Tracheal epithelial cell (primary cell): ENCODE measurements at places on chromosomes 11 and 22. TPM values are rescaled to one million over a fixed set of nuclear protein-coding genes. Genes with fewer than 3 reads are reported as not detected.

LRRC56 gene
- 0.21 and 0.48 TPM in 2 replicates for total RNA-seq

THYN1 gene
- total RNA-seq, result 62.9 and 74.7 TPM in 2 replicates

IRAG1 gene
- 0.24 TPM in 1 of 2 replicates, not detected in the other for total RNA-seq

RRAS2 gene
- 176 and 203 TPM in 2 replicates for total RNA-seq

SCARF2 gene
- total RNA-seq, result 0.43 and 1.7 TPM in 2 replicates

HBD gene
- not detected in 2 replicates for total RNA-seq

CREBZF gene
- 42.7 and 50.1 TPM in 2 replicates for total RNA-seq

C22orf31 gene
- not detected in 2 replicates for total RNA-seq

DUSP18 gene
- 4.7 and 5.3 TPM in 2 replicates for total RNA-seq

TMPRSS13 gene
- 1.7 and 4.6 TPM in 2 replicates for total RNA-seq

EFCAB6 gene
- total RNA-seq, result under 0.01 and 1.1 TPM in 2 replicates
